ENCODE measurements at places on chromosomes 5 and 9. TPM values are rescaled to one million over a fixed set of nuclear protein-coding genes. Genes with fewer than 3 reads are reported as not detected.

Gene GADD45G
- total RNA-seq, result 9.6 TPM

DNA sequence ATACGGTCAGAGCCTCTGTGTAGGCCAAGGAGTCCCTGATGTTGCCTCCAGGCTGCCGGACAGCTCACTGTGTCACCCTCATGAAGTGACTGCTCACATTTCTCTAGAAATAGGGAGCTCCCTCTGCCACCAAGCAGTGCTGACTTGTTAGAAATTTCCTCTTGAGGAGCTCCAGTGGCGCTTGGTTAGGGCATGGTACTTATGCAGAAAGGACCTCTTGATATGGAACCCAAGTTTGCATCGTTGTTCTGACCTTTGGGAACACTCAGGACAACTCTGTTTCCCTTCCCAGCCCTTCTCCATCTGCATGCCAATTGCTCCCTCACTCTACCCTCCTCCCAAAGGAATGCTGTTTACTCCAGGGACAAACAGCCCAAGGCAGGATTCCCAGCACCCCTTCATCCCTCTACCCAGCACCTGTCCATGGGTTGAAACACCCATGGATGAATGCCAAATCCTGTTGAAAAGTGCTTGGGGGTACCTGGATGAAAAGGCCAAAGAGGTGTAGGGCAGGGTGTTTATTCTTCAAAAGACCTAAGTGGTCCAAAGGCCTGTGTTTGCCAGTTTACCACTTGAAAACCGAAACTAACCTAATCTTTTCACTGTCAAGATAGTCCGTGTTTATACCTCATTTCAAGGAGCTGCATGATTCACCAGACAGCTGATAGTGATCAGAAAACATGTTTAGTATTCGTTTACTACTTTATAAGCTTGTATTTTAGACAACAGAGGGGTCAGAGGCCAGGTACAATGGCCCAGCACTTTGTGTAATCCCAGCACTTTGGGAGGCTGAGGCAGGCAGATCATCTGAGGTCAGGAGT, 51.1 kb downstream of the KLF4 start:
- no peak for DNase-seq

DNA sequence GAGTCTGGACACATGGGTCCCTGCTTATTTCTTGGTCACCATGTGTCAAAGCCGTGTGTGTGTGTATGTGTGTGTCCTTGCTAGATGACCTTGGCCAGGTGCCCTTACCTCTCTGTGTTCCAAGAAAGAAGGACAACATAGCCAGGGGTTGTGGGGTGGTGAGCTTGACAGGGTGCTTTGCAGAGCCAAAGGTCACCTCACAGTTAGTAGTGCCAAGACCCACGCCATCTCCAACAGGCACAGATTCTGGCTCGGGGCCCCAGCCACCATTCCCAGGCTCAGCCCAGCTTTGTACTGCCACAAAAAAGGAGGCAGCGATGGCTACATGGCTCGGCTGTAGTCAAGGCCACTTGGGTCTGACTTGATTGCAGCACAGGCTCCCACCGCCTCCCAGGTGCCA, 39.5 kb downstream of the CXXC5 start:
- no peak for DNase-seq

DNA sequence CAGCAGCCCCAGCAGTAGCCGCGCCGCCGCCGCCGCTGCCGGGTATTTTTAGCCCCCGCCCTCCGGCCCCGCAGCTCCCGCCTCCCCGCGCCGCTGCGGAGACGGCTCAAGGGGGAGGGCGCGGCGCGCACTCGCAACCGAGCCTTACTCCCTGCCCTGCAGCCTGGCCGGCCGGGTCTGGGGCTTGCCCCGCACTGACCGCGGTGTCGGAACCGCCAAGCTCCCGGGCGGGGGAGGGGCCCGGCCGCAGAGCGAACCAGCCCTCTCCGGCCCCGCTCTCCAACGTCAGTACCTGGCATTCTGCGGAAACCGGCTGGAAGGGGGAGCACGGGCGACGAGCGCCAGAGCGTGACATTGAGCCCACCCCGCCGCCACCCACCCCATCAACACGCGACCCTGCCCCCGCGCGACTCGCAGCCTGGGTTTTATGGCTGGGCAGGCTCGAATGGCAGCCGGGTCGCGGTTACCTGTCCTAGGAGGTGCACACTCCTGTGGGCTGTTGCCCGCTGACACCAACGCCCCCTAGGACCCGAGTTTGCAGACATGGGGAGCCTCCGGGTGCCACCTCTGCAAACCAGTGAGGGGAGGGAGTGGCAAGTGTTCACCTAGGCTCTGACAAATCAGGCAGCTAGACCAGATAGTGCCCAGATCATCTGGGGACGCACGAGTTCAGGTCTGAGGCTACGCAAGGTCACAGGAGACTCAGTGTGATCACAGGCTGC, at the start of gene ACSL6:
Gene ACSL6 (minus strand): TSS at position 37 of the 722 bp plus-strand sequence. CDS start 105 bp downstream, outside the sequence.
- no peak for DNase-seq

- no peak for DNase-seq
Measured at GRCh38 chr9:2128618-2129017, 113.5 kb downstream of the SMARCA2 start.

DNA sequence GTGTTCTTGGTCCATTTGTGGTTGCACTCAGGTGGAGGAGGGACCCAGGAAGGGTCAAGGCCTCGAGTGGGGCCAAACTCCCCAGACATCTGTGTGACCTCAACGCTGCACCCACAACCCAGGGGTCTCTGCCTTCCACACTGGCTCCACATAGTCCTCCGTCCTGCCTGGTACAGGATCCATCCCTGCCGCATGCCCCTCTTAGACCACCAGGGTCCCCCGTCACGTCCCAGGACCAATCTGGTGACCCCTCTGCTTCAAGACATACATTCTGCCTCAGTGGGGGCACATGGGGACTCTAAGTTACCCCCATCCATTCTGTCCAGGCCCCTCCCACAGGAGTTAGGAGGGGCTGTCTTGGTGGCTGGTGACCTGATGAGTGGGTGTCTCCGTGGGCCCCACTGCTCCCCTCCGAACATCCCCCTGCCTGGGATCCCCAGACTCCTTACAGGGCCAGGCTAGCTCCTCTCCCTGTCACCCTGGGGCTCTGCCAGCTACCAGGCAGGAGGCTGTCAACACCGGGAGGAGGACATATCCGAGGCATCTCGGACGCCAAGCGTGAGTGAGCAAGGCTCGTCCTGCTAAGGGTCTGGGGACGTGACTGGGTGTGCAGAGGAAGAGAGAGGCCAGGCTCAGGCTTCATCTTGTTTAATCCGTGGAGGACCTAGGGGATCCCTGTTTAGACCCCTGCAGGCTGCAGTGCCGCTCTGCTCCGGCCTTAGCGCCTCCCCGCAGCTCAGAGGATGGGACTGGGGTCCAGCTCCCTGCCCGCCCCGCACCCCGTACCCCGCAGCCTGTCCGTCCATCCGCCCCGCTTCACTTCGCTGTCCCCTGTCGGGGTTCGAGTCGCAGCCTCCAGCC, 32.3 kb downstream of the TSPAN17 start:
- DNase-seq, result no peak

Gene SV2C
- 0.36 TPM for total RNA-seq
